T1000 (cell line): ENCODE measurements at places on chromosomes 3 and 15.

DNA sequence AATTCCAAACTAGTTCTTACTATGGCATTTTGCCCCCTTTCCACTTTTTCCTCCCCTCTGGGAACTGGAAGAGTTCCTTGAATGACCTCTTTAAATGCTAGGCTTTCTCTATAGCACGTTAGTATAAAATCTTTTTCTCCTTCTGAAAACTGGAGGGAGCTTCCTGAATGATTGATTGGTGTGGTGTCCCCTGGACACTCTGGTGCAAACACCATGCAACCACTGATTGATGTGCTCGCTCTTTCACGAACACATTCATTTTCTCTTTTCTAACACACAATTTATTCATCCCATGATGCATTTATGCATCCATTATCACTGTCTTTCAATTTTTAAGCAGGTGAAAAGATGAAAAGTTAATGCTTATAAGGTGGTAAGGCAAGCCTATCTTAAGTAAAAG, 159.1 kb upstream of the NANOGP8 start:
- DNase-seq, result no peak

DNA sequence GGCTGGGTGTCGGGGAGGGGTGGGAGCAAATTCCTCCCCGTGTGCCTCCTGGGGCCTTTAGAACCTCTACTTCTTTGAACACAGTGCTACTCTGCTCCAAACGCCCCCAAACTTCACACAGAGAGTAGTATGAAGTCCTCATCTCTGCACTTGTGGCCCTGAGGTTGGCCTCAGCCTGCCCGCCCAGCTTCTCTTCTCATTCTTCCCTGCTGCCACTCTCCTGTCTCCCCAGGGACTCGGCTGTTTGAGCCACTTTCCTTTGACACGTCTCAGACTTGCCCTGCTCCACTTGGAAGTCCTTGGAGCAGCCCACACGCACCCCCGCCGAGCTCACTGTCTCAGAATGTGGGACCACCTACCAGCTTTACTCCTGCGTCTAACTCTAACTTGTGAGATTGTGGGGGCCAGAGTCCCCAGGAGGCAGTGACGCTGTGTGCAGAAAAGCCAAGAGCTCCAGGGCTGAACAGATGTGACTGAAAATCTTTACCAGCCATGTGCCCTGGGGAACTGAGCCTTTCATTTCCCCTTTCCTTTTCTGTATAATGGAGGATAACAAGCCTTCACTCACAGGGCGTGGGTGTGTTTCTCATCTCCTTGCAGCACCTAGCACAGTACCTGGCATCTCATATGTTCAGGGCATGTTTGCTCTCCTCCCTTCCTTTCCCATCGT, 233.6 kb upstream of the CTDSPL start:
- DNase-seq, result no peak

DNA sequence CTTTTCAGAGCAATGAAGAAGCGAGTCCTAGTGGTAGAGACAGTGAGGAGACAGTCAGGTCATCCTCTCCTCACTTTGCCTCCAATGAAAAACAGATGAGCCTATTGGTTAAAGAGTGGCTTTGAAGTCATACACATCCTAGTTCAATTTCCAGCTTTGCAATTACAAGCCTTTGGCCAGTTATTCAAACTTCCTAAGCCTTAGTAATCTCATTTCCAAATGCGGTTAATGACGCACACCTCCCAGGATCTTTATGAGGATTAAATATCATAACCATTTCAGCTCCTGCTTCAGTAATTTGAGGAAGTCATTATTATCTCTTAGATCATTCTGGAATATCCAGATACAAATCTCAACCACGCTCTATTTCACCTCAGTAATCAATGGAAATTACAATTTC, 10.0 kb upstream of the ST6GAL1 start:
- no peak for DNase-seq

- DNase-seq, result no peak
Observed at GRCh38 chr15:36707884-36708435, 128.5 kb downstream of the CDIN1 start.

GRCh38 chr3:154842536-154842935, 237.6 kb upstream of the MME start:
- DNase-seq, result no peak

DNA sequence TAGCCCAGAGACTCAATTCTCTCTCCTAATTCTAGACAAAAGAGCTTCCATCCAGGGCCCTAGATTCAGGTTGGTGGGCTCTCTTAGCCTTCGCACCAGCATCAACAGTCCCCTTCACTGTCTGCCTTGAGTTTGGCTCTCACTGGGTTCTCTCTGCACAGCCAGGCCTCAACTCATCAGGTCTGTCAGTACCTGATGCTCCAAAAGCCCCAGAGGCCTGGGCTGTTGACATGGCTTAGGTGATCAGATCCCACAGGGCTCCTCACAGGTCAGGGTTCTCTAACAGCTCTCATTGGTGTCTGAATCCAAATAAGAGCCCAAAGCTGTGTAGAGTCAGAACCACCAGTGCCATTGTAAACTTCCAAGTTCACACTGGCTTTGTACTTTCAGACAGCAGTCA, 206.6 kb upstream of the PPP2R3A start:
- DNase-seq, result no peak

DNA sequence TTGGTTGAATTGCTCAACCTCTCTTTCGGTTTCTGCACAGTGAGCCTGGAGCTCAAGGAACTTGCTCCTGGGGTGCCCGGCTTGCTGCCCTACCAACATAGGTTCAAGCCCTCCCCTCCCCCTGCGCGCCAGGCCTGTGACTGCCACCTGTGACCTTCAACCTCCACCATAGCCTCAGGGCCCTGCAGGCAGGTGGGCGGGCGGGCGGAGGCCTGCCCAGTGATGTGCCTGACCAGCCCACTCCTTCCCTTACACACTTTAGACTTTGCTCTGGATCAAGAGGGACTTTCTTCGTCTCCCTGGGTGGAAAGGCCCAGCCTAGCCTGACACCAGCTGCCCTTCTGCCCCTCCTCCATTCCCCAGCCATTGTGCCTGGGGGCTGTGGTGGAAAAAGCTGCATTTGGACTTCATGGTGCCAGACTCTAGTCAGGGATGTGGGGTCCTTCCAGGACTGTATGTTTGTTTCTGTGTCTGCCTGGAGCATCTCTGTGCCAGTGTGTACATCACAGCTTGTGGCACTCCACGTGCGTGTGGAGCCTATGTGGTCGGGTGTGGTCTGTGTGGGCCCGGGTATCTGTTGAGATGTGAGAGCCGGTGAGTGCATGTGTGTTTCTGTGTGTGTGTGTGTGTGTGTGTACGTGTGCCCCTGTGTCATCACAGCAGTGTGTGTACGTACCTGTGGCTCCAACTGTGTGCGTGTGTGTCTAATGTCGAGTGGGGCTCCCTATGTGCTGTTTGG, 9.5 kb downstream of the PRKCD start:
- DNase-seq, result no peak

- DNase-seq, result no peak
Observed at GRCh38 chr3:89503891-89504391, 396.5 kb downstream of the EPHA3 start.

- DNase-seq, result no peak
Observed at GRCh38 chr15:52382647-52383046, 87.0 kb upstream of the MYO5C start.

DNA sequence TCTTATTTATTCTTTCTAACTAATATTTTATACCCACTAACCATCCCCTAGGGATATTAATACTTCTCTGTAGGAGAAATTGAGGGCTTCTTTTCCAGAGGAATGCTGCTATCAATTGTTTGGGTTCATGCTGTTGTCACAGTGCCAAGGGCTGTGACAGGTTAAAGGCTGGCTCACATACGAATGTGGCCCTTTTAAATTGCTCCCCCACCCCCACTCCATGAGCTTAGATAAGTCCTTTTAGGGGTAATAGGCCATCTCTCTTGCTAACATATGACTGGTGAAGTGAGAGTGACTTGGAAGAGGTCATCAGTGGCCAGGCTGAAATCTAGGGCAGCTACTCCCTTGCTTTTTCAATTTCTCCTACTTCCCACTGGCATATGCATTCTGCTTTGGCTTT, 121.9 kb upstream of the DPH6 start:
- no peak for DNase-seq

DNA sequence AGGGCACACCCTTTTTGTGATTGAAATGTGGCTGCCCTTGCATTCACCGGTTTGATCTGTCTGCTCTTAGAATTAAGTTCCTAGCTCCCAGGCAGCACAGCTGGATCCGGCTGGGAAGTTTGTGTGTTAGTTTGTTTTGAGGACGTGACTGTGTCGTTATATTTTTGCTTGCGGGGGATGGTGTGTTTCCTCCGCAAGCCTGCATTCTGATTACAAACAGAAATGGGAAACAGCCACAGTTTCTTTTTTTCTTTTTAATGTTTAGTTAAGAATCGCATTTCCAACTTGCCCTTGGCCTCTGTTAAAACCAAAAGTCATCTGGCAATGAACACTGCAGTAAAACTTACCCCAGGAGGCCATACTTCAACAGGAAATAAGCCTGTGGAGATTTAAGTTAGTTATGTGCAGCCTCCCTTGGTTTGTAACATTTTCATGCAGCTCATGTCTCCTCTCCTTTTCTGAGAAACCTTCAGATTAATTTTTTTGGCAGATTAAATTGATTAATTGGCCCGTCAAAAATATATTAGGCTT, 888 bp downstream of the TMOD3 start:
- peak; percentile 32 for DNase-seq

DNA sequence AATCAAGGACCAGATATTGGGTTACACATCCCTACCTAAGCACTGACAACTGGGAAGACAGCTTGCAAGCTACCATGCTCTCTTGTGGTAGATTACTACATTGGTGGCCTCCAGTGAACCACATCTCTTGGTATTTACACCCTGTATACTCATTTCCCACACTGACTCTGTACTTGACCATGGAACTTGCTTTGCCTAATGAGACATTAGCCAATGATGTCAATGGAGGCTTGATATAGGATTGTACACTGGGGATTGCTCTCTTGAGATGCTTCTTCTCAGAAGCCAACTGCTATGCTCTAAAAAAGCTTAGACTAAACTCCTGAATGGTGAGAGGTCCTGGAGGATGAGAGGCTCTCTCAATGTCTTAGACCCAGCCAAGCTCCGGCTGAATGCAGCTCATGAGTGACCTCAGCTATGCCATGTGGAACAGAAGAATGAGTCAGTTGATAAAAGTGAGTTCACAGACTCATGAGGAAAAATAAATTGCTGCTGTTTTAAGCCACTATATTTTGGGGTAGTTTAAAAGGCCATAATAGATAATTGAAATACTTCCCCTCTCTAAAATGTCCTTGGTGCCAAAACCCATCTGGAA, 61.5 kb upstream of the GALNT15 start:
- no peak for DNase-seq

GRCh38 chr3:195207056-195207455, 63.9 kb downstream of the XXYLT1 start:
- DNase-seq, result no peak

- DNase-seq, result no peak
Observed at GRCh38 chr15:35548435-35548834, 2.5 kb upstream of the DPH6 start.

DNA sequence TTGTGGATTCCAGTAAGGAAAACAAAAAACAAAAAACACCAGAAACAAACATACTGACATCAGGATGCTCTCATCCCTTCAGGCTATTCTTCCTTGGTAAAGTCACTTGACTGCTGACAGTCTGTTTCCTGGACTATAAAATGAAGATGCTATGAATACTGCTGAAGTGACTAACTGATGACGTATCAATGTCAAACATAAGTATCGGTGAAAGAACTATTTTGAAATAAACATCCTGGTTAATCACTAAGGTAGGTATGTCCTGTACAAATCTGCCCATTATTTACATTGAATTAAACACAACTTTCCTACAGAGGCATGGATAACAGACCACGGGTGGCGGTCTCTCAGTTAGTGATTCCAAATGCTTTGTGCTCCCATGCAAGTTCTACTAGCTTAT, 45.9 kb downstream of the CHAC1 start:
- no peak for DNase-seq

- DNase-seq, result no peak
Observed at GRCh38 chr3:156681002-156681401, 6.6 kb downstream of the TIPARP start.

DNA sequence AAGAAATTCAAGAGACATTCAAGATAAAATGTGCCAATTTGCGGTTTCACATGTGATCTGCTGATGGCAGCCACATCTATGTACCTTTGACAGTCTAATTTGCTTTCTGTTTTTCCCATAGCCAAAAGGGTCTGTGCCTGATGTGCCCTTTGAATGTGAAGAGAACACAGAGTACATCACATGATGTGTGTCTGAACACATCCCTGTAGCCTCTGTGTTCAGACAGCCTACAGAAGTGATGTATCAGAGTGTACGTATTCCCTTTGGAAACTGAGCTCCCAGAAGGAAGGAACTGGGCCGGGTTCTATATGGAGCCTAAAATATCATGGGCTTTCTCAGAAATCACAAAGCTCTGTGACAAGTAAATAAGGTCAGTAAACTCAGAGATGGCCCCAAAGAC, 52.4 kb downstream of the BOC start:
- DNase-seq, result no peak

DNA sequence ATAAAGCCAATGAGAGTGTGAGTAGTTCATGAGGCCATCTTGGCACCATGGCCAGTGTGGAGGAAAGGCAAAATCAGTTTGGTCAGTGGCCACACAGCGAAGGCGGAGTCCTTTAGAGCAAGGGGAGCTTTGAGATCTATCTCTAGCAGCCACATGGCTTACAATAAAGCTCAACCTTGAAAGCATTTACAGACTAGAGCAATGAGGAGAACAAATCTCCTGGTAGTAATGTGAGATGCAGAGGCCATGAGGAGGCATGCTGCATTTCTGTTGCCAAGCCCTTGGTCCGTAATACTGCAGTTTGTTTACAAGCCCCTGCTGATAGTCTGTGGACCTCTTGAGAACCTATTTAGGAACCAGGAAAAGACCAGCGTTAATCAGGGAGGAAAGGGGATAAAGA, 381.5 kb upstream of the C2CD4B start:
- no peak for DNase-seq

DNA sequence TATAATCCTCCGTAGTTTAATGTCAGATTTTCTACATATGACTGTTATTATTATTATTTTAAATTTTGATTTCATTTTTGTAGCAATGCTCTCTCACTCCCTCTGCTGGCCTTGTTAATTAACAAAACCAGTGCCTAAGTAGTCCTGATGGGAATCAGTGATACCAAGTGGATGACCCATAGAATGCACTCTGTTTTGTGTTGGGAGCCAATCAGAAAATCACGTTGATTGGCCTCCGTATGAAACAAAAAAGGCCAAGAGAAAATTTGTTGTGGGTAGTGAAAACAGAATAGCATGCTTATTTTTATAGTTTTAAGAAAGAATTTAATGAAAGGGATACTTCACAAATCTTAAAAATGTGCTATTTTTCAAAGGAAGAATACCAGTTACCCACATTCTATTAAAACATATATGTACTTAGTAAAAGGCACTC, 34.4 kb upstream of the MEIS2 start:
- DNase-seq, result no peak

- no peak for DNase-seq
Observed at GRCh38 chr3:46221938-46222337, 13.8 kb upstream of the CCR1 start.

GRCh38 chr15:97998307-97999071, 38.0 kb downstream of the ARRDC4 start:
- DNase-seq, result no peak

GRCh38 chr3:17023006-17023664, 138.4 kb downstream of the PLCL2 start:
- DNase-seq, result no peak
